CD8-positive, alpha-beta memory T cell (primary cell): ENCODE measurements at places on chromosomes 1 and 21.

- no peak overlapping the region for H3K4me3 ChIP-seq
- no peak overlapping the region for H3K27ac ChIP-seq
- DNase-seq: no peak
- H3K36me3 ChIP-seq: no peaks in the 10 kb centered on the region
- no peaks in the 10 kb centered on the region for H3K27me3 ChIP-seq
These were observed 64.1 kb downstream of the NEGR1 start for GRCh38 chr1:72218141-72218739.

- peaks cover 10% of the 10 kb centered on the region for H3K4me1 ChIP-seq
- H3K27ac ChIP-seq: no peak within 1 kb of the TSS
- no peaks in the 10 kb centered on the region for H3K27me3 ChIP-seq
- H3K36me3 ChIP-seq: no peaks in the 10 kb centered on the region
- peak; percentile 58 for DNase-seq
- H3K4me3 ChIP-seq: peak within 1 kb of the TSS; percentile 57
These were observed at the start of gene CDK18 for GRCh38 chr1:205504311-205505075. Gene CDK18 (plus strand): TSS chr1:205504669. CDS start chr1:205523168, 18,499 bp downstream.

DNA sequence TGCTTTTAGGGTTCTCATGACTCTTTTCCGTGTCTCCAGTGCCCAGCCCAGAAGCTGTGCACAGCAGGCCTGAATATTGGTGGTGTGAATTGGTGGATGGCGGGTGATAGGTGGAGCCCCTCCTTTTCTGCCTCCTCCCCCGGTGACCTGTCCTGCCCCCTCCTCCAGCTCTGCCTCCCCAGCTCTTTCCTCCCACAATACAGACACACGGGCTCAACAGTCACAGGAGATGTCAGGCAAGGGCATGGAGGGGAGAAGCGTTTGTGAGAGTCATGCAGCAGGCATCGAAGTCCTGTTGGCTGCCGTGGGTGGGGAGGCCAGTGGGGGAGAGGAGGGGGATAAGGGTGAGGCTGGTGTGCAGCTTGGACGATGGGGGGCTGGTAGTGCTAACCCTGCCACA lies 17.3 kb upstream of the TTC4 start:
- H3K4me3 ChIP-seq: no peak overlapping the region
- DNase-seq: no peak
- peaks cover 4% of the 10 kb centered on the region for H3K27me3 ChIP-seq
- H3K36me3 ChIP-seq: no peaks in the 10 kb centered on the region
- no peaks in the 10 kb centered on the region for H3K4me1 ChIP-seq

- no peak overlapping the region for H3K27ac ChIP-seq
- H3K36me3 ChIP-seq: no peaks in the 10 kb centered on the region
- no peak for DNase-seq
- H3K4me1 ChIP-seq: no peaks in the 10 kb centered on the region
These were observed 141.7 kb downstream of the TBX15 start for GRCh38 chr1:118846443-118846842.

GRCh38 chr21:28337315-28337714 lies 655.4 kb downstream of the LTN1 start:
- no peaks in the 10 kb centered on the region for H3K27me3 ChIP-seq
- no peaks in the 10 kb centered on the region for H3K36me3 ChIP-seq
- H3K4me1 ChIP-seq: no peaks in the 10 kb centered on the region
- H3K27ac ChIP-seq: no peak overlapping the region
- no peak for DNase-seq

- no peak for DNase-seq
- no peaks in the 10 kb centered on the region for H3K4me1 ChIP-seq
- H3K27ac ChIP-seq: no peak overlapping the region
- H3K36me3 ChIP-seq: no peaks in the 10 kb centered on the region
These were observed 294.5 kb downstream of the VAV3 start for GRCh38 chr1:107670397-107671040.

GRCh38 chr1:34750610-34751009 lies 4.2 kb upstream of the GJB5 start:
- no peak overlapping the region for H3K27ac ChIP-seq
- H3K4me1 ChIP-seq: no peaks in the 10 kb centered on the region
- H3K36me3 ChIP-seq: no peaks in the 10 kb centered on the region
- H3K4me3 ChIP-seq: no peak overlapping the region
- H3K27me3 ChIP-seq: no peaks in the 10 kb centered on the region
- DNase-seq: no peak

DNA sequence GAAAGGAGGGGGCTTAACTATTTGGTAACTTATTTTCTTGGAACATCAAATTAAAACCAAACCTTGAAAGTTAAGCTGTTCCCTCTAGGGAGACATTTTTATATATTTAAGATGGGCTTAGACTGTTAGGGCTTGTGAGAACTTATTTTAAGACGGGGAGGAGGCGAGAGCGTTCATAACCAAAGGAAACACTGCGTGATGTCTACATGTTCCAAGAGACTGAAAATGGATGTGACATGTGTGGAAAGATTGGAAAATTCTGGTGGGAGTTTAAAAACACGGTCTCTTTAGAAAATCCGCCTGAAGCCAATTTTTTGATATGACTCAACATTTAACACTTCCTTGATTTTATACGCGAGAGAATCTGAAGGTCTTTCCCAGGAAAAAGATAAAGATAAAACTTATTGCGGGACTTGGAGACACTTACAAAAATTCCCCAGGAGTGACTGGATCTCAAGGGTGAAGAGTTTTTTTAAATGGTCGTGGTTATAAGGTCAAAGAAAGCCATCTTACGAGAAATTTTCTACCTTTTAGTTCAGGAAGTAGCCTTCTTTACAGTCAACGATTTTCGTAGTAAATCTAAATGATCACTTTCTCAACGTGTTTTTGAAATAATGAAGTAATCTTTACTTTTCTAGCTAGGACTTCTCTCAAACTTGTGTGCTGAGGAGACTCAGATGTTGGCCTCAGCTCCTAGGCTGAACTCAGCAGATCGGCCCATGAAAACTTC lies 828 bp downstream of the PNRC2 start:
- peaks cover 41% of the 10 kb centered on the region for H3K4me1 ChIP-seq
- peaks cover 12% of the 10 kb centered on the region for H3K36me3 ChIP-seq
- no peaks in the 10 kb centered on the region for H3K27me3 ChIP-seq
- peak overlapping the region; percentile 99 for H3K27ac ChIP-seq
- peak overlapping the region; percentile 69 for H3K4me3 ChIP-seq
